ENCODE measurements at places on chromosomes 4 and X.

DNA sequence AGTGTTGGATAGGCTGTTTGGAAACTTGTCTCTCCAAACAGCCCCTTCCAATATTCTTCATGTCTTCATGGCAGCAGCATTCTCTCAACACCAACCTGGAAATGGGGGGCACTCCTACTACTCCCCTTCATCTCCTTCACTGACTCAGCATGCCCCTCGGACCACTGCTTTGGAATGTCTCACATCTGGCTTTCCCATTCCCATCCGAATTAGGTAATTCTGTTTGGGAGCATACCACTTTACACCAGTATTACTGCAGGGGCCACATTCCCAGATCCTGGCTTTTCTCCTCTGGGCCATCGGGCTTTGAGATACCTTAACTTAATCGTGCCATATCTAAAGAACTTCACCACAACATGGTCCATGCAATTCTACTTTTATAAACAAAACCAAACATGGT lies 100.8 kb downstream of the MAML3 start:
- no peak for DNase-seq

DNA sequence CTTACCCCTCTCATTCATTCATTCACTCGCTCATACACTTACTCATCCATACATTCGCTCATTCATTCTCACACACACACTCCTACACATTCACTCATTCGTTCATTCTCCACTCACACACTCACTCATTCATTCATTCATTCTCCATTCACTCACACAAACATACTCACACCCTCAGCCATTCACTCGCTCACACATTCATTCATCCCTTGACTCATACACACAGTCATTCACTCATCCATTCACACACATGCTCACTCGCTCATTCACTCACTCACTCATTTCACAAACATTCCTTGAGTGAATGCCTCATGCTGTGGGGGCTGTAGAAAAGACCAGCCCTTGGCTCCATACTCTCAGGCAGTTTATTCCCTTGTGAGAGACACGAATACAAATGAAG lies 151.1 kb upstream of the MAMLD1 start:
- no peak for DNase-seq

DNA sequence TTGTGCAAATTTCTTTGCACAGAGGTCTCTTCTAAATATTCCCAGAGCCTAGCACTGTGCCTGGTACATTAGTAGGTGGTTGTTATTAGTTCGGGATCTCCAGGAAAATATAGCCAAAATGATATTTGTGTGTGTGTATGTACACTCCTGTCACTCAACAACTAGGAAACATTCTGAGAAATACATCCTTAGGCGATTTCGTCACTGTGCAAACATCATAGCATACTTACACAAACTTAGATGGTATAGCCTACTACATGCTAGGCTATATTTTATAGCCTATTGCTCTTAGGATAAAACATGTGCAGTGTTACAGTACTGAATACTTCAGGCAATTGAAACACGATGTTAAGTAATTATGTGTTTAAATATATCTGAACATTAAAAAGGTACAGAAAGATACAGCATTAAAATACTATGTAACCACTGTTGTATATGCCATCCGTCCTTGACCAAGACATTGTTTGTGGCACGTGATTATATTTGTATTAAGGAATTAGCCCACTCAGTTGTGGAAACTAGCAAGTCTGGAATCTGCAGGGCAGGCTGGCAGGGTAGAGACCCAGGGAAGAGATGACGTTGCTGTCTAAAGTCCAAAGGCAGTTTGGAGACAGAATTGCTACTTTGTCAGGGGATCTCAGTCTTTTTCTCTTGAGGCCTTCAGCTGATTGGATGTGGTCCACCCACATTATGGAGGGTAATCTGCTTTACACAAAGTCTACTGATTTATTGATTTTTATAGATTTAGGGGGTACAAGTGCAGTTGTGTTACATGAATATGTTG lies 106.9 kb downstream of the COL4A6 start:
- DNase-seq, result no peak

GRCh38 chr4:99013884-99014523 lies 18.5 kb downstream of the METAP1 start:
- no peak for DNase-seq

DNA sequence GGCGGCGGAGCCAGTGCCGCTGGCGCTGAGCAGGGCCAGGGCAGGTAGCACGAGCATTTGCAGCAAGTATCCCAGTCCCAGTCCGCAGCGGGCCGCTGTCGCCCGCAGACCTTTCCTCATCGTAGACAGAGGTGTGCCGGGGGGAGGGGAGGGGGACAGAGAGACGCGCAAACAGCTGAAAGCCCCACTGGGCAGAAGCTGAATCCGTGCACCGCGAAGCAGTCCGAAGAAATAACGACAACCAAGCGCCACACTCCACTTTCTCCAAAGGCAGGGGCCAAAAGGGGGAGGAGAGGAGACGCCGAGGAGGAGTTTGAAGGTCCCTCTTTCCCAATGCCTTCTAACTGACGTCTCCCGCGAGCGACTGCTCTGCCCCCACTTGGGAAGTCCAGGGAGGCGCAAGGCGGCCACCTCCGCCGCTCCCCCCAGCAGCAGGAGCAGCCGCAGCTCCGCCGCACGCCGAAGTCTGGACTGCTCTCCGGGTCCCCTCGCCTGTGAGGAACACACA lies at the start of gene UNC5C:
UNC5C (minus strand) TSS at position 236 of the 508 bp plus-strand sequence.
- no peak for DNase-seq

DNA sequence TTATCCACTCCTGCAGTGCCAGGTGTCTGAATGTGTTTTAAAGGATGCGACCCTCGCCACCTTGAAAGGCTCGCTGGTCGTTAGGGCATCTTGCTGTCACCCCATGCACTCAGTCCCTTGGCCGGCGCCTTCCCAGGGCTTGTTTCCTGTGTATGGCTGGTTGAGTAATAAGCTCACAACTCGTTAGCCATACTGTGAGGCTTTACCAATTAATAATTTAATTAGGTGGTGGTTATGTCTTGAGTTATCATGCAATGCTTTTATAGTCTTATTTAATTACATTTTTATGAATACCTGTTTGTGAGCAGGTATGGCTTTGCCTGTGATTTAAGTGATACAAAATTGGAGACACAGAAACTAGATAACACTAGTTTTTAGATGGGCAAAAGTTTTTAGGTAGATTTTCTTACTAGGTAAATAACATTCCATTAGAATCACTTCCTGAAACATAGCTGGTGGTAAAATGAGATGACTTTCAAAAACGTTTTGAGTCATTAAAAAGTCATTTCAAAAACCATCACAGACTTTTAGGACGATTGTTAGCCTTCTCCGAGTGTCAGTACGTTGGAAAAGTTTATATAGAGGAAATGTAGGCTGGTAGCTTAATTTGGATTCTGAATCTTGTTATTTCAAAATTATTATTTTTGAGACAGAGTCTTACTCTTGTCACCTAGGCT lies 18.2 kb downstream of the PTTG2 start:
- peak; percentile 12 for DNase-seq

- DNase-seq, result no peak
Observed at GRCh38 chrX:91414713-91415112, 19.9 kb upstream of the PABPC5 start.

GRCh38 chr4:13455411-13455810 lies 28.7 kb downstream of the RAB28 start:
- no peak for DNase-seq

DNA sequence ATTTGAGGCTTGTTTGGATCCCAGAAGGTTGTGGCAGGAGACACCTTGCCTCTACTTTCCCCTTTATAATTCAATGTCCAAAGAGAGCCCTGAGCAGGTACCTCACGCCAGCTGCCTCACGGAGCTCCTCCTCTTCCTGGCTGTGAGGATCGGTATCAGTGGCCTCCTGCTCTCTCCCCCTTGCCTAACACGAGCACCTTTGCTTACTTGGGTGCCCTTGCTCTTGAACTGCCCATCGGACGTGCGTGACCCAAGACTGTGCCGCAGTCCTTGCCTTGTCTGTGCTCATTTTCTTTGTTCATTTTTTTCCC lies 27.8 kb upstream of the MSANTD1 start:
- DNase-seq, result no peak

DNA sequence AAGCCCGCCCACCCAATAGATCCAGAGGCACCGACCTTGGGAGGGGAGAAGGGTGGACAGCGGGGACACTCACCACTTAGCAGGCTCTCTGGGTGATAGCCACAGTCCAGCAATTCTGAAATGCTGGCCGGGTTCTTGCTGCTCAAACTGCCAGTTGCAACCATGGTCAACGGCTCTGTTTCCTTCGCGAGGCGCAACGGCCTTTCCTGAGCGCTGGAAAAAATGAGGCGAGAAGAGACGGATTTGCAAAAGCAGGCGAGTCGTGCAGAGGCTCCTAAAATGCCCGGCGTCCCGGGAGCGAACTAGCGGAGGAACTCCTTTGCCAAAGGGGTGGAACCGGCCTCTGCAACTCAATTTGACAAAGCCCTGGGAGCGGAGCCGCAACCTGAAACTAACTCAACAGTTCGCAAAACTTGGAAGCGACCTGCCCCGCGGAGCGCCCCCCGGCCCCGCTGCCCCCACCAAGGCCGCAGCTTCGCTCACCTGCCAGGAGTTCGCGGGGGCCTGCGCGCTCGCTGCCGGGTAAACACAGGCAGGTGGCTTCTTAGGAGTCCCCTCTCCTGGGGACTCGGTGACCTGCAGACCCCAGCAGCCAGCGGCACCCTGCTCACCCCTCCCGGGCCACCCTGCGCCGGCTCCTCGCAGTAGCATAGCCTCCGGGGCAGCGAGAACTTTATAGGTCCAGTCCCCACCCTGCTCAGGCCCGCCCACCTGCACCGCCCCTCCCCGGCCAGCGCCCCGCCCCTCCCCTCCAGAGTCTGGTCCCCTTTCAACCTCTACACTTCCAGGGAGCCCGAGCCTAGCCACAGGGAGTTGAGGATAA lies at the start of gene DDIT4L:
DDIT4L (minus strand) TSS at position 649 of the 823 bp plus-strand sequence; CDS start at position 164, 485 bp downstream.
- DNase-seq, result no peak

GRCh38 chrX:153688071-153688470 lies 345 bp downstream of the SLC6A8 start:
- DNase-seq, result peak; percentile 4

DNA sequence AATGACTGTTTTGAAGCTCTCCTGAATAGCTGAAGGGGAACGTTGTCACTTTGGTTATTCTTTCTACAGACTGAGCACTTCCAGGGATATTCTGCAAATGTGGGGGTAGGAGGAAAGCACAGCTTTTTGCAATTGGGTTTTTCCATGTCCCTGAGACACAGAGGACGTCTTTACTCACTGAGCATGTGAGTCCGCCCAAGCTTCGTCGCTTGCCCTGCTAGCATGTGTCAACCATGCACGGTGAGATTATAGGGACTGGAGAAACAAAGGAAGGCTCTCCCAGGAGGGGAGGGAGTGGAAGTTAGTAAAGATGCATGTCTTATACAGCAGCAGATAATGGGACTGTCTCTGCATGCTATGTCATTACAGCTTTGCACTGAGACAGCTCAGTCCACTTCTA lies 111.5 kb upstream of the SFRP2 start:
- no peak for DNase-seq

GRCh38 chr4:112277705-112278448 lies 7.8 kb downstream of the TIFA start:
- DNase-seq, result no peak

DNA sequence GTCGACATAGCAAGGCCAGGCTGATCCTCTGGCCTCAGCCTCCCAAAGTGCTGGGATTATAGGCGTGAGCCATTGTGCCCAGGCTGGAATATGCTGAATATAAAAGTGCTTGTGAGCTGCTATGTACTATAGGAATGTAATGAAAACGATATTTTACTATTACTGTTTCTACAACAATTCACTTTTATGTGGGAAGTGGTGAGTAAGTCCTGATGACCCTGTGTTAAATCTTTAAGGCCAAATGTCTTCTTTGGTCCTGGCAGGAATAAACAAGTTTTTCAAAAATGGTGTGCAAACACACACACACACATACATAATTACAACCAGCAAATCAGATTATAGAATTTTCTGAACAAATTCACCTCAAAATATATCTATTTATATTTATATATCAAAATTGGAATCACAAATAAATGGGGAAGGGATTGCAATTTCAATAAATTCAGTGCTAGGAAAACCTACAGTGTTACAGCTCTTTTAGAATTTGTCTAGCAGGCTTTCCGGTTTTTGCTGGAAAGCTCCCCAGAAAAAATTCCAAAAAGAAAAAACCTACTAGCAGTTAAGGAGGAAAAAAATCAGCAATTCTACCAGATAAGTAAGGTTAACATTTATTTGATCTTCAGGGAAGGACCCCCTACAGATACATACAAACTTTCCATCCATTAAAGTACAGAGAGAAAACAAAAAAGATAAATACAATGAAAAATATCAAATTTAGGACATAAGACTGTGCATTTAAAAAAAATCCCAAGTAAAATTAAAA lies 17.9 kb downstream of the SMIM14 start:
- no peak for DNase-seq

DNA sequence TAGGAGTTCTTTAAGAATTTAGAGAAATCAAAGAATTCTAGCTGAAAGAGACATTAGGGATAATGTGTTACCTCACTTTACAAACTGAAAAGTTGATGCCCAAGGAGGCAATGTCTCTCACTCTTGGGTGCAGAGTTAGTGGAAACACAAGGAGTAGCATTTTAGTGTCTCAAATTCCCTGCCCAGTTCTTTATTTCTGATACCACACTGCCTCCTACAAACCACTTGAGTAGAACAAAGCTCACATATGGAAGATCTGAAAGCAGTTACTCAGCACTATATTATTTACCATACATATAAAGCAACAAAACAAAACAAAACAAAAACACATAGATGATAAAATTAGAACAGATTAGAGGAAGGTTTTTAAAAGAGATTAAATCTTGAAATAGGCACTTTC lies 124.2 kb downstream of the REELD1 start:
- no peak for DNase-seq

- no peak for DNase-seq
Observed at GRCh38 chr4:164779811-164780216, 25.9 kb downstream of the SMIM31 start.

DNA sequence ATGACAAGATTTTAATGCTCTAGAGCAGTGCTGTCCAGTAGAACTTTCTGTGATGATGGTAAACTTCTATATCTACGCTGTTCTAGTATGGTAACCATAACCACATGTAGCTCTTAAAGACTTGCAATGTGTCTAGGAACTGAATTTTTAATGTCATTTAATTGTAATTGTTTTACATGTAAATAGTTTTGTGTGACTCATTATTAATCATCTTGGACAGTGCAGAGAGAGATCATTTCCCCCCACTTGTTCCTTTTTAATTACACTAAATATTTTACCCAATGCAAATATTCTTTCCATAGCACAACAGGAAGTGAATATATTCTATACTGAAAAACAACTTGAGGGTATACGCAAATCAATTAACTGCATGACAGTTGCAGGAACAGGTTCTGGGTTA lies 5.8 kb downstream of the ATG4A start:
- DNase-seq, result no peak

- no peak for DNase-seq
Observed at GRCh38 chr4:181030961-181031360, 1212.2 kb upstream of the TENM3 start.

DNA sequence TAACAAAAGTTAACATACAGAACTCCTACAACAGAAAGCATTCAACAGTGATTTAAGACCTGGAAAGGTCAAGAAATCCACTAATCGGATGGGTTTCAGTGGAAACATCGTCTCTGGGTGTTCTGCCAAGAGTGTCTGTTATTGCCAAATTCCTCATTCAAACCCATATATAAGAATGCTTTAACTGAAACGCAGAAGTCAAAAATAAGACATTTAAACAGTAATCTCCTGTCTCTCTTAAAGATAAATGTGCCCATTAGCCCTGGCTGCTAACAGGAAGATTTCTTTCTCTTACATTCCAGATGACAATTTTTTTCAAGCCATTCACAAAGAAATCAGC lies 31.5 kb downstream of the DCTD start:
- no peak for DNase-seq
